ENCODE measurements at places on chromosomes 13 and 19. TPM values are rescaled to one million over a fixed set of nuclear protein-coding genes. Genes with fewer than 3 reads are reported as not detected.

DNA sequence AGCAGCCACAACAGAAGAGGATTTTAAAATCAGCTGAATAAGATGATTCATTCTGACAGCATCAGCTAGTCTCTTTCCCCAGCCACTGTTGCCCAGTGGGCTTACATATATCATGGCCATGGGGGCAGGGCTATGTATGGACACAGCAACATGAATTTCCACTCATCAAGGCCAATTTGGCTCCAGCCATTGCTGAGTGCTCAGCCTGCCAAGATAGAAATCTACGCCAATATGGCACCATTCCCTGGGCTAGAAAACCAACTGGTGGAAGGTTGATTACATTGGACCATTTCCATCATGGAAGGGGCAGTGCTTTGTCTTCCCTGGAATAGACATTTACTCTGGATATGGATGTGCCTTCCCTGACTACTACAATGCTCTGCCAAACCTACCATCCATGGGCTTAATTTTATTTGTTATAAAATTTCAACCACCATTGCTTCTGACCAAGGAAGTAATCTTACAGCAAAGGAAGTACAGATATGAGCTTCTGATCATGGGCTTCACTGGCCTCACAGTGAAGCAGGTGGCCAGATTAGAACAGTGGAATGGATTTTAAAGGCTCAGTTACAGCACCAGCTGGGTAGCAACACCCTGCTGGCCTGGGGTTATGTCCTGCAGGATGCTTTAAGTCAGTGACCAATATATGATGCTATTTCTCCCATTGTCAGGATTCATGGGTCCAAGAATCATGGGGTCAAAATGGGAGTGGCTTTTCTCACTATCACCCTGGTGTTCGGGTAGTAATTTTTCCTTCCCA lies 9.8 kb upstream of the ALOX5AP start:
- no peak for DNase-seq

GRCh38 chr13:41970918-41971317 lies 10.0 kb upstream of the VWA8 start:
- no peak for DNase-seq

DNA sequence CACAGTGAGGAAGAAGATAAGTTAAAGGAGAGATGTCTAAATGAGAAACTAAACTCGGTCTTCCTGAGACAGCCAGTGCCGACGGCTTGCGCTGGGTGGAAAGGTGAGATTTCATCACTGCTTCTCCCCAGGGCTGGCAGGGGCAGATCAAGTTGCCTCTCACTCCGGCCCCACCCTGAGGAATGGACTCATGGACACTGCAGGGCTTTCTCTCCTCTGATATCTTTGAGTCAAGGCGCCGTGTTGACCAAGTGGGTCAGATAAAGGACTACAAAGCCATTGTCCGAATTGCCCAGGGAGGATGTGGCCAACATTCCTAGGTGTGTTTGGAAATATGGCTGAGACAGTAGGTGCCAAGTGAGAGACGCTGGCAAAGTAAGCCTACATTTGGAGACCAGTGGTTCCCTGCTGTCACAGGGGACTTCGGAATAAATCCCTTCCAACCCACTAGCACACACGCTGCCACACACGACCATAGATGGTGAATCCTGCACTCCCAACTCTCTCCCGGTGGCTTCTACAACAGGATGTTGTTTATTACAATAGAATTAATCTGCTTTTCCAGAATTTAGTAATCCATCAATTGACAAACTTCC lies 156.5 kb upstream of the TSC22D1 start:
- no peak for DNase-seq

DNA sequence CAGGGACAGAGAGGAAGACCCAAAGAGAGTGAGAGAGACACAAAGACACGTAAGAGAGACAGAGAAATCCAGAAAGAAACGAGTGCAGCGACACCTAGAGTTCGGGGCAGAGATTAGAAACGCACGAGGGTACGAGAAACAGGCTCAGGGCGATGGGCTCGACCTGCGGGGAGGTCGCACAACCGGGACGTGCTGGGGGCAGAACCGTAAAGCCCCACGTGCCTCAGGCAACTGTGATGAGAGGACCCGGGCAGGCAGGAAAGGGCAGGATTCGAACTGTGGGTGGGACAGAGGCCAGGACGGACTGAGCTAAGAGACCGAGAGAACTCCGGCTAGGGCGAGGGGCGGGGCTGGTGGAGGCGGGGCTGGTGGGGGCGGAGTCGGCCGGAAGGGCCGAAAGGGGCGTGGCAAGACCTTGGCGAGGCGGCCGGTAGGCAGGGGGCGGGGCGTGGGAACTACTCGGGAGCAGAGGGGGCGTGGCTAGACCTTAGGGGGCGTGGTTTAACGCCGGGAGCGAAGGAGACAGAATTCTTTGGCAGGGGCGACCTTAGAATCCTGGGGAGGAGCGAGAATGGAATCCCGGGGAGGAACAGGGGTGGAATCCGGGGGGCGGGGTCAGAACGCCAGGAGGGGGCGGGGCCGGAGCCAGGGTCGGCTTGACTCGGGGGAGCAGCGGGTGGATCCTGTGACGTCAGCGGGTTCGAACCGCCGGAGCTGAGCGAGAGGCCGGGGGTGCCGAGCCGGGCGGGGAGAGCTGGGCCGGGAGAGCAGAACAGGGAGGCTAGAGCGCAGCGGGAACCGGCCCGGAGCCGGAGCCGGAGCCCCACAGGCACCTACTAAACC lies at the start of gene NECTIN2:
TSS of gene NECTIN2 (plus strand) at position 686 of the 843 bp plus-strand sequence. CDS start 229 bp downstream, outside the sequence.
- DNase-seq = peak; percentile 99

- no peak for DNase-seq
Measured at GRCh38 chr19:10551698-10552301, 8.1 kb downstream of the ATG4D start.

The ZNF358 gene
- 110 TPM for total RNA-seq

The CRX gene
- not detected for total RNA-seq

The KRTDAP gene
- not detected for total RNA-seq

Measured in Peyer's patch (tissue), 4 donors.